ENCODE measurements at places on chromosomes 1 and 21.

GRCh38 chr21:28627261-28627660, 365.4 kb downstream of the LTN1 start:
- no peak for DNase-seq

- peak; percentile 27 for DNase-seq
These were observed 16.4 kb upstream of the RAB29 start for GRCh38 chr1:205791568-205792180.

GRCh38 chr1:245512181-245512888, 357.6 kb downstream of the KIF26B start:
- DNase-seq: no peak

DNA sequence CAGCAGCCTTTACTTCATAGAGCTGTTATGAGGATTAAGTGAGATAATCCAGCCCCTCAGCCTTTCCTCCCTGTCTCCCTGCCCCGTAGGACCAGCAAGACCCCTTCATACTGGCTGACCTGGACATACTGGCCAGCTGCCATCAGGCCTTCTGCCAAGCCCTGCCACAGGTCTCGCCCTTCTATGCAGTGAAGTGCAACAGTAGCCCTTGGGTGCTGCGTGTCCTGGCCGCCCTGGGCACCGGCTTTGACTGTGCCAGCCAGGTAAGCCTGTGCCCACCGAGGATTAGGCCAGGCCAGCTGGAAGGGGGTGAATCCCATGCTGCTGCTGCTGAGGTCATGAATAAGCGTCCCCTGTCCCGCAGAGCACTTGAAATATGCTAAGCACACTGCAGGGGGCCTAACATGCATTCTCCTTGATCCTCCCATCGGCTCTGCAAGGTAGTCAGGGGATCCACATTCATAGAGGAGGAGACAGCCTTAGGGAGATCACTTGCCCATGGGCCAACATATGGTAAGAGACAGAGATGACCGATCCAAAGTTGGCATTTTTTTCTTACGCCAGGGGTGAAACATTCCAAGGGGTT, 73.3 kb upstream of the TINAGL1 start:
- DNase-seq: no peak

DNA sequence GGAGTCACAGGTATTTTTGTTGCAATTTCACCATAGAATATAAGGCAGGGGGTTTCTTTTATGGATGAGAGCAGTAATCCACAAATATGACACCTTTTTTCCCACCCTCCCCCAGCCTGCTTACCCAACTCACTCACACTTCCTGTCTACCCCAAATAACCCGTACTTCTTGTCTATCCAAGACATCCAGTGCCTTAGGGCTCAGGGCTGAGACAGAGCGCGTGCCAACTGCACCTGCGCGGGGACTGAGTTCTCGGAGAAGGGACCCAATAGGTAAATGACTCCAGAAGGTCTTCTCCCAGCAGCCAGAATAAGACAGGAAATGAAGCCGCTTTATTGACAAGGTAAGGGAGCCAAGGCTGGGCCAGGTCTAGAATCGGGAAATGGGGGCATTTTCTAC, 369.1 kb downstream of the SIPA1L2 start:
- DNase-seq: no peak

DNA sequence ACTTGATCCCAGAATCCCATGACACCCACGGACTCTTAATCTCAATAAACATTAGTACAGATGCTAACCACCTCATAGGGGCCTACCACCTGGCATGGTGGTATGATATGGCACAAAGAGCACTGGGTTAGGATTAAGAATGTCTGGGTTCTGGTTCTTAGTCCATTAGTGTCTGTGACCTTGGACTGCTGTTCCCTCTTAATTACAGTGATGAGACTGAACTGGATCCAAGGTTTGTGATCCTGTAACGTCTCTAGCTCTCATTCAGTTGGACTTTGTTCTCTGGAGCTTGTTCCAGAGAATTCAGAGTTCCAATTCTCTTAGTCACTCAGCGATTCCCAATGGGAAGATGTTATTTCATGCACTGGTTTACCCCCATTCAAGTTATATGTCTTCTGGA, 23.6 kb upstream of the PIGC start:
- DNase-seq: no peak

DNA sequence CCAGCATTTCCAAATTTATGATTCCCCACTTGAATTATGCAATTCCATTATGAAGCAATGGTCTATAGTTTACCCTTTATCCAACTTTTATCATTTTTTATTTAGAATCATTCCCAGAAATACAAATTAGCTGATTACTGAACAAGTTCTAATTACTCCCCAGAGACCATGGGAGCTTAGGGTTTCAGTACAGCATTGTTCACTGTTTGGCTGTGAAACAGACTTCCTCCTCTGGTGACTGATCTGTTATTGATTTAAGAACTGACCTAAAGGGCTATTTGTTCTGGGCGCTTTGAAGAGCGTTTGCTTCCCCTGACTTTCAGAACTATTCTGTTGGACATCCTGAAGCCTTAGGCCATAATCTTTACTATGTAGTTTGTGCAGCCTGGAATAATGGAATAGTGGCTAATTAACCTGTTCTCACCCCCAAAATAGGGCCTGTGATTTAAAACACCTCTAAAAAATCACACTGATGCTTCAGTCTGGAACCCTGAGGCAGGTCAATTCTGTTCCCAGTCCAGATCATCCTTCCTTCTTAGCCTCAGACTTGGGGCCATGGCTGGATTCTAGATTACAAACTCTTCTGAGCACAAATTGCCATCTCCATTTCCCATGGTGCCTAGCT, 58.7 kb downstream of the ALG14 start:
- no peak for DNase-seq

GRCh38 chr1:154730259-154730658, 122.3 kb upstream of the ADAR start:
- no peak for DNase-seq

GRCh38 chr1:233443040-233443760, 115.7 kb downstream of the MAP3K21 start:
- no peak for DNase-seq

DNA sequence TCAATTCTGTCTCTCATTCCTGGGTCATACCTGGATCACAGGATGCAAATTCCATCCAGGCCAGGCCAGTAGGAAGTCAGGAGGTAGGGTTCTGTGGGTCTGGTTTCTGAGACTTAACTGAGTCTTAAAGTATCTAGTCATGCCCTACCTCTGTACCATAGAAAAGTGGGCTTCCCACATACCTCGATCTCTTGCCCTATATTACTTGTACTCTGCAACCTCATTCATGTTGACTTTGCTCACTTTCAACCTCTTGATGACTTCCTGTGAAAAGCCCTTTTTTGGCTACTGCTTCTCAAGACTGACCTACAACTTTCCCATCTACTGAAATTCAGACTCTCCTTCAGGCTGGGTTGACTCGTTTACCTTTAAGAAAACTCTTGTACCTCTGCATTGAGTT, 128.9 kb upstream of the C8B start:
- no peak for DNase-seq

GRCh38 chr1:187445066-187445465, 616.3 kb downstream of the PLA2G4A start:
- no peak for DNase-seq

DNA sequence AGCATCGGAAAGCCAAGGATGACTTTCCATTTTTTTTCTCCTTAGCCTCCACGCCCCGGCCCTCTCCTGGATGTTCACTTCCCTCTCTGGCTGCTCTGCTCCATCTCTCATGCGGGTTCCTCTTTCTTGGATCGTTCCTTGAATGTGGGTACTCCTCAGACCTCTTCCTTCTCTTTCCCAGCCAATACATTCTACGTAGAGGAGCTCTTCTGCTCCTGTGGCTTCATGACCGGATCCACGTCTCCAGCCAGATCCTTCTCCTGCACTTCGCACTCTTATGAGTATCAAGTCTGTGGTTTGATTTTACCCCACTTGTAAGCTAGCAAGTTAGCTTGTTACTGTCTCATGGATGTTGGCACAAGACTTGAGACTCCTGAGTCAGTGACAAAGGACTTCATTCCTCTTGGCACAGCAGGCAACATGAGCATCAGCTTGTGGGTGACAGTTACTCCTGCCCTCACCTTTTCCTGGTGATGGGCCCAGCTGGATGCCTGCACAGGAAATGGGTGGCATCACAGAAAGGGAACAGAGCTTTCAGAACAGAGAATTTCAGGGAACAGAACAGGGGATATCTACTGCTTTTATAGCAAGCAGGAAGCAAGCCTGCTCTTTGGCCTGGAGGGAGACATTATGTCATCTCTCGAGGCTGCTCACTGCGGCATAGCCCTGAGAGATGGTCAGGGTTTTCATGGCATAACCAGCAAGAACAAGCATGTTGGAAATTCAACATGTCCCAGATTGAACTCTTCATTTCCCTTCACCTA, 100.1 kb upstream of the KIF26B start:
- DNase-seq: no peak

DNA sequence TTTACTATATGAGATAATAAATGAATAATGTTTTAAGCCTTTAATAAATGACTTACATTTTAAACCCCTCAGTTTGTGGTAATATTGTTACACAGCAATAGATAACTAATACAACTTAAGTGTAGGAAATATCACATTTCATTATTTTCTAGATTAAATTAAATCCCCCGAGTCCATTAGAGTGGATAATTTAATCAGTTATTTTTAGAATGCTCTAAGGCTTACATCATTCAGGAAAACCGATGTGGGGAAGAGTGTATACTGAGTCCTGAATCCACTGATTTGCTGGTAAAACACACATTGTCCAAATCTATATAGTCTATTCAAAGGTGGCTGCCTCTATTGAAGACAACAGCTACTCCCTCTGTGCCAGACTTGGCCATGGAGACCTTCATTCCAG, 35.7 kb upstream of the DOCK7 start:
- no peak for DNase-seq

DNA sequence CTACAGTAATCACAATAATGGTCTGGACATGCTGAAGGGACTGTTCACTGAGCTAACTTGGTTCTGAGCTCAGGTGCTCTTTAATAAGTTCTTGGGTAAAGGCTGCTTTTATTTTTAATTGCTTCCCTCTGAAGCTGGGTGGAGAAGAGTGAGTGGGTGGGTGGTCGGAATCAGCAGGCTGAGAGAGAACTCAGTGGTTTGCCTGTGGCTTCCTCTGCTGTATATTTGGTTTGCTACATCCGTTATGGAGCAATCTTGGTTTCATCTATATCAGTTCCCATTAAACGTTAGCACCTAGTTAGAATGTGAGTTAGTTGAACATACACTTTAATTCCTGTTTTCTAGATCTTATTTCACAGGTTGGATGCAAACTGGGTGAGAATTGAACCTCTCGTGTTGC, 23.3 kb downstream of the CNIH4 start:
- DNase-seq: no peak

GRCh38 chr1:8182034-8182761, 135.7 kb upstream of the SLC45A1 start:
- DNase-seq: no peak
